ENCODE measurements at places on chromosomes 5 and 9.

- DNase-seq, result peak; percentile 43
Observed at GRCh38 chr9:109286981-109287380, 33.9 kb downstream of the EPB41L4B start.

GRCh38 chr5:128121651-128122050 lies 38.1 kb downstream of the SLC12A2 start:
- no peak for DNase-seq

DNA sequence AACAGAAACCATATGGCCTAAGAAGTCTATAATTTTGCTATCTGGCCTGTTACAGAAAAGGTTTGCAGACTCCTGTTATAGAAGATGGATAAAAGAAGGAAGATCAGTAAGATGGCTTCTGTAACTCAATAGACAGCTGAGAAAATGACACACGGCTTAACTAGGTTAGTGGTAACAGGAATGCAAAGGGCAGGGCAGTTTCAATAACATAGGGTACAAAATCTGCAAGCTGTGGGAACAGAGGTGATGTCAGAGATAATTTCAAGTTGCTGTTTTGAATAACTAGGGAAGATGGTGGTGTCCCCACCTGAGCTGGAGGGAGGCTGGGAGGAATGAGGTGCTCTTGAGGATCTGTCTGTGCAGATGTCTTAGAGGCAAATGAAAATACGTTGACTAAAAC lies 106.5 kb downstream of the GLIS3 start:
- no peak for DNase-seq

DNA sequence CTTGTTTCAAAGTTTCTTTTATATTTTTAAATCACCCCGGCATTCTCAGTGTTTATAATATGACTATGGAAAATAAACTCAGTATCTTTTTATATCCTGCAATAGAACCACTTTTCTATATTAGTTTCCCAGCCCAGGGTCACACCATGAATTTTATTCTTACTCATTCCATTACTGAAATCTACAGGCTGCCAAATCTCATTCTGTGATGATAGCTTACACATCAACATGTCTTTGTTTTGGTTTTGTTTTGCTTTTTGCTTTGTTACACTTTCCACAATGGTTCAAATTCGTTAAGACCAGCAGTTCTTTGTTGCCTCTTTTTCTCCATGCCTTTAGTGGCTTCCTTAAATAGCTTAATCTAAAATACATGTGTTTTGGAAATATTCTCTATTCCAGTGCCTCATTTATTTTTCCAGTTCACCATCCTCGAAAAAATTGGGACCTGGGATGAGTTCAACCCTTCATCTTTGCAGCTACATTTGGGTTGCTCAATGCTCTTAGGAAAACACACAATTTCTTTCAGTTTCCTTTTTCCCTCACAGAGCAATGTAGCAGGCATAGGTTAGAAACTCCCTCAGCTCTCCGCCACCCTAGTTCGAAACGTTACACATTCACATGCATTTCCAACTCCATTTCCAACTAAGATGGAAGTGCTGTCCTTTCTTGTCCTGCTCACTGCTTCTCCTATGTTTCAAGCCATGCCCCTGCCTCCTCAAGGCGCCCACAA lies 1146.3 kb downstream of the MAT2B start:
- no peak for DNase-seq

DNA sequence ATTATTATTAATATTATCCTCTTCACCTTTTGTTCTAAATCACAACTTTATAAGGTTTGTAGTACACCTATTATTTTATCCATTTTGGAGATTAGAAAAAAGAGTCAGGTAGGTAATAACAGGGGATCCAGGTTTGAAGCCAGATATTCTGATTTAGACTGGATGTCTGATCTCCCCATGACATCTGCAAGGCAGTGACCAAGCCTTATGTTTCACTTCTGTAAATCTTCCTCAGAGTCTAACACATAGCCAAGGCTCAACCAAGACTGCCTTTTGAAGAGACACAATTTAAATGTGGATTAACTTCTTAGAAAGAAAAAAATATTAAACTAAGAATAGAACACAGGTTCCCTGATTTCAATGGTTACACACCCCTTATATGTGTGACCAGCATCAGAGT lies 44.2 kb downstream of the CETN3 start:
- DNase-seq, result no peak

- peak; percentile 45 for DNase-seq
Observed at GRCh38 chr9:87383344-87384150, 114.1 kb upstream of the DAPK1 start.
